Activated CD4-positive, alpha-beta T cell treated with anti-CD3 and anti-CD28 coated beads, Interleukin-2, amount 50 U/mL, for 48 hours (primary cell): ENCODE measurements at places on chromosomes 4 and X.

DNA sequence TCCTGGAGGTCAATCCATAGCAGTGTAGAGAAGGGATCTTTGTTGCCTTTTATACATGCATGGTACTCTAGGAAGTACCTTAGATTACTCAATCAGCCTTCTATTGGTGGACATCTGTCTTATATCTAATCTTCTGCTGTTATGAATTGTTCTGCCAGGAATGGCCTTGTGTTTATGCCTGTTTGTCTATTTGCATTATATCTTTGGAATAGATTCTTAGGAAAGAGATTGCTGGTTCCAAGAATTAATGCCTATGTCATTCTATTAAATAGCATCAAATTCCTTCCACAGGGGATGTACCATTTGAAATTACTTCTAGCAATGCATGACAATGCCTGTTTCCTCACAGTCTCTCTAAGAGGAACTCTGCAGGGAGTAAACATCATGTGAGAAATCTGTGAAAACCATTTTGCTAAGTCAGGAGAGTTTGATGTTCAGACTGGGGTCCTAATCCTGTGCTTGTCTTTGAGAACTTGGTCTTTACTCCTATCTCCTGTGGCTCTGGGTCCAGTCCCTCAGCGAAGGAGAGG, 42.5 kb downstream of the BEX3 start:
- DNase-seq = no peak

DNA sequence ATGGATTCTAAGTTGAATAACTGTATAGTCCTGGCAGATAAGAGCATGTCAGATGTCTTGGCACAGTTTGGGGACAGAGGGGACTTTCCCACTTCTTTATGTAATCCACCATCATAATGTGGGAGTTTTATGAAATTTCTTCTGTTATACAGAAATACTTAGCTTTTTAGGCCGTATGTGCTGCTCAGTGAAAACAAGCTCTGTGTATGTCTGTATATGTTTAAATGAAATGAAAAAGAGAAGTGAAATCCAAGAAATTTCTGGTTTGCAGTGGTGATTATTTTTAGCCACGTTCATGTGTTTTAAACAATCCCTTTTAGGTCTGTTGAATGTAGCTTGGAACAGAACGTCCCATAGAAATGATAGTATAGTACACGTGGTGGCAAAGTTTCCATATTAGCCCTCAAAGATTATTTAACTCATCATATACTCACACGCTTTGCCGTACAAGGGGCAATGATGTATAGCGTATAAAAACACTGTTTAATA, 41.0 kb downstream of the GAB1 start:
- no peak for DNase-seq

GRCh38 chr4:5465956-5466355, 242.4 kb downstream of the EVC2 start:
- no peak for DNase-seq

DNA sequence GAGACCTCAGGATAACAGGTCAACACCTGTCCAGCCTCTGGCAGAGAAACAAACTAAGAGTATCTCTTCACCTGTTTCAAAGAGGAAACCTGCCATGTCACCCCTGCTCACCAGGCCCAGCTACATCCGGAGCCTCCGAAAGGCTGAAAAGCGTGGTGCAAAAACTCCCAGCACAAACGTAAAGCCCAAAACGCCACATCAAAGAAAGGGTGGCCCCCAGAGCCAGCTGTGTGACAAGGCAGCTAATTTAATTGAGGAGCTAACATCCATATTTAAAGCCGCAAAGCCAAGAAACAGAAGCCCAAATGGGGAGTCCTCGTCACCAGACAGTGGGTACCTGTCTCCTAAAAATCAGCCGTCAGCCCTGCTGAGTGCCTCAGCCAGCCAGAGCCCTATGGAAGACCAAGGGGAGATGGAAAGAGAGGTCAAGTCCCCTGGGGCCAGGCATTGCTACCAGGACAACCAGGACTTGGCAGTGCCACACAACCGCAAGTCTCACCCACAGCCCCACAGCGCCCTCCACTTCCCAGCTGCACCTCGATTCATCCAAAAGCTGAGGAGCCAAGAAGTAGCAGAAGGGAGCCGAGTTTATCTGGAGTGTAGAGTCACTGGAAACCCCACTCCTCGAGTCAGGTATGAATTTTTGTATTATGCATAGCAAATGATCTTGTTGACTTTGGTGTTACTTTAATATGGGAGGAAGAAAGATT, 15.1 kb downstream of the PALLD start:
- peak; percentile 55 for DNase-seq

DNA sequence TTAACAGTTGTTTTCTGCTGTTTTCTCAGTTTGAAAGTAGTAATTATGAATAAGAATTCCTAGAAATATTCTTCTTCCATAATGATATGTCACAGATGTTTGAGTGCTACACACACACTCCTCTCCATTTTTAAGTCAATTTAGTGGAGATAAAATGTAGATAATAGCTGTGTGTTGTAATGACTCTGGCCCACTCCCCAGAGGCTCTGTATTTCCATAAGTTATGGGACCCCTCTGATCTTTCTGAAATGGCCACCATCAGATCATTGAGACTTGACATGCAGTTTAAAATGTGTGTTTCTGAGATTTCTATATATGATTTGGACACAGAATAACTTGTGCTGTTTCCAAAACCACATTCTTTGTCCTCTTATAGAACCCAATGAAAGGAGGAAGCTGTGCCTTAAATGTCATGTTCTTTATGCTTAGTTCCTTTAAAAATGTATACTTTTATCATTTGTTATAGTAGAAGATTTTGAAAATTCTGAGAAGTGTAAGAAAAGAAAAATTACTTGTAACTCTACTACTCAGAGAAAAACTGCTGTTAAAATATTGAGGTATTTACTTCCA, 46.4 kb downstream of the GAB1 start:
- DNase-seq = no peak

DNA sequence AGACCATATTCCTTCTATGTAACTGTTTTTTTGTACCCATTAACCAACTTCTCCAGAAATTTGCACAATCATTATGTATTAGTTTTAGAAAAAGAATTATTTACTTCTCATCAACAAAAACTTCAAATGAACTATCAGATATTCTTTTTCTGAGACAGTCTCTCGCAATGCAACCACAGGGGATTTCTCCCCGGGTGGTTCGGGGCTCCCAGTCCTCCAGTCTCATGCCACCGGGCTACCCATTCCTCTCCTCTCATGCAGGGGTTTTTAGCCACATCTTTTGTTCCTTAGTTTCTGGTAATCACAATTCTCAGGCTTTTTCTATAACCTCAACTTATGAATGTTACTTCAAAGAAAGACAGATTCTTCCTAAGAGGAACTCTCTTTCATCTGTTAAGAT, 46.6 kb upstream of the CLNK start:
- DNase-seq = peak; percentile 13

DNA sequence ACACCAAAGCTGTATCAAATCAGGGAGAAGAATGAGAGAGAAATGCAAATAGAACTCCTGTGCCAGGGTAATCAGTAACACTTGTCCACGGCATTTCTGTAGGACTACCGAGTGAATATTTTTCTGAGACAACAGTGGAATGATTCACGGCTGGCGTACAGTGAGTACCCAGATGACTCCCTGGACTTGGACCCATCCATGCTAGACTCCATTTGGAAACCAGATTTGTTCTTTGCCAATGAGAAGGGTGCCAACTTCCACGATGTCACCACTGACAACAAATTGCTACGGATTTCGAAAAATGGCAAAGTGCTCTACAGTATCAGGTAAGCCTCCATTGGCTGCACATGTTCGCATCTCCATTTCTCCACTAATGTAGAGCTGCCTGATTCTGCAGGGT, 51.7 kb downstream of the GLRA2 start:
- no peak for DNase-seq

DNA sequence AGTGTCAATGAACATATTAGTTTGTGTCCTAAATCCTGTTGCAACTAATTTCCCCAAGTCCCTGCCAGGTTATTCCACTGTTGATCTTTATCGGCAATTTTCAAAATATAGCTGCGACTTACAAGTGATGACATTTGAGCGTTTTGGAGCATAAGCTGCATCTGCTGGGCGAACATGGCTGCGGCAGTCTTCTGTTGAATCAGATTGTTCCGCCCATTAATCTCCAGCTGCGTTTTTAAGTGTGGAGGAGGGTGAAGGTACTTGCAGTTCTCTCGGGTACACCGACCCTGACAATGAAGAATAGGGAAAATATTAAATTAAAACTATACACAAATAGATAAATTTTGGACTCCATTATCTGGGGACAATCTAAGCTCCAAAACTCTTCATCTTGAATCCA, 82.7 kb downstream of the MBNL3 start:
- DNase-seq = no peak

DNA sequence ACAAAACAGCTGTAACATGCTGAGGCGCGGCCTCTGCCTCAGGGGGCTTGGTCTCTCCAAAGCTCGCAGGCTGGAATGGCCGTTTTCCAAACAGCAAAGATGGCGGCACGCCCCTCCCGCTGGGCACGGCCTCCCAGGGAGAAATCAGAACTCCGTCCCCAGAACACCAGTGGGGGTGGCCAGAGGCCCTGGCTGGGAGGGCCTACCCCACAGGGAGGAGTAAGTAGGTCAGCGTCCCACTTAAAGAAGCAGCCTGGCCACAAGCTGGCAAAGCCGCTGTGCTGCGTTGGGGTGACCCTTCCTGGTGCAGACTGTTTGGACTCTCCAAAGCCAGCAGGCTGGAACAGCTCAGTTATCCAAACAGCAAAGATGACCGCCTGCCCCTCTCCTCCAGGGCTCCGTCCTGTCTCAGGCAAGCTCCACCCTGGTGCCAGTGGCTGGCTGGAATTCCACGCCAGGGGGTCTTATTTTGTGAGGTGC, 862.8 kb downstream of the TRIML1 start:
- DNase-seq = no peak

- DNase-seq = no peak
Measured at GRCh38 chr4:130335417-130336194, 1239.7 kb downstream of the C4orf33 start.

GRCh38 chr4:183485411-183486160, 19.3 kb upstream of the ING2 start:
- no peak for DNase-seq

DNA sequence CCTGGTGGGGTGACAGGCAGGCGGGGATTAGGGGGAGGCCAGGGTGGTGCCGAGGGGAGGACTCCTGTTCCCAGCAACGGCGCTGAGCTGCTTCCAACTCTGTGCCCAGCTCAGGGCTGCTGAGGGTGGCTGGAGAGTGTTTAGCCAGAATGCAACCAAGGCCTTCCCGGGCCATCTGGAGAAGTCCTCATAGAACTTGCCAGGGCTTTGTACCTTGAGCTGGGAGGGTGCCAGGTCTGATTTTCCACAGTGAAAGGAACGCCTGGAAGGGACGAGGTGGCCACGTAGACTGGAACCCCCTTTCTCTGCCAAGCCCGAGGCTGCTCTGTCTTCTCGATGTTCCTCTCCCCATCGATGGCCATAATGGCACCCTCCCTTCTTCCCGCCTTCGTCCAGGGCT, 57.0 kb upstream of the GPR78 start:
- DNase-seq = no peak

DNA sequence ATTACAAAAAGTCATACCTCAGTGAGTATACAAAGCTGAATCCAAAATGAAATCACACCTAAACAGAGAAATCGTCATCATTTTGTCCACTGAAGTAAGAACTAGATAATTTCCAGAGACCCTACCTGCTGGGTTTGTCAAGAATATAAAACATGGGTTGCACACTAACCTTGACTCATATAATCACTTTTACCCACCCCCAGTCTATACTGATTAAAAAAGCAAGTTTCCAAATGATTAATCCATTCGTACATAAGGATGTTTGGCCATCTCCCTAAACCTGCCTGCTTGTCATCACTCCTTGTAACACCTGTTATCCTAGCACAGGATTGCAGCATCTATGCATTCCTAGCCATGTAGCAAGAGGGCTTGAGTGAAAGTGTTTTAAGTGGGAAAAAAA, 4.7 kb downstream of the RAP2C start:
- no peak for DNase-seq

DNA sequence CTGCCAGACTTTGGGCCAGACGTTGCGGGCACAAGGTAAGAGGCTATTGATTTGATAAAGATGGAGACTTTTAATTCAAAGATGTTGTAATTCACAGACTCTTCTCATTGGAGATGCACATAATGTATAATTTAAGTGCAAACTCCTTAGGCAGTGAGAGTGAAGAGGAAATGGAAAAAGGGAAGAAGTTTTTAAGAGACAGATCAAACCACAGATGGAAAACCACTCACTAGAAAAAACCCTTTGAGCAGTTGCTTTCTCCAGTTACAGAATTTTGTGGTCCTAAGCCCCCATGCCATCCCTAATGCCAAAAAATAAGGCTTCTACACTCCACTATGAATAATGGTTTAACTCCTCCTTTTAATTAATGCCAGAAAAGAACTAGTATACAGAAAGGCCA, 977.1 kb upstream of the PRKX start:
- DNase-seq = no peak

- no peak for DNase-seq
Measured at GRCh38 chr4:6644792-6645530, 4.5 kb downstream of the MRFAP1 start.
